Fibroblast of skin of right quadriceps (primary cell): ENCODE measurements at places on chromosomes 7 and 10.

DNA sequence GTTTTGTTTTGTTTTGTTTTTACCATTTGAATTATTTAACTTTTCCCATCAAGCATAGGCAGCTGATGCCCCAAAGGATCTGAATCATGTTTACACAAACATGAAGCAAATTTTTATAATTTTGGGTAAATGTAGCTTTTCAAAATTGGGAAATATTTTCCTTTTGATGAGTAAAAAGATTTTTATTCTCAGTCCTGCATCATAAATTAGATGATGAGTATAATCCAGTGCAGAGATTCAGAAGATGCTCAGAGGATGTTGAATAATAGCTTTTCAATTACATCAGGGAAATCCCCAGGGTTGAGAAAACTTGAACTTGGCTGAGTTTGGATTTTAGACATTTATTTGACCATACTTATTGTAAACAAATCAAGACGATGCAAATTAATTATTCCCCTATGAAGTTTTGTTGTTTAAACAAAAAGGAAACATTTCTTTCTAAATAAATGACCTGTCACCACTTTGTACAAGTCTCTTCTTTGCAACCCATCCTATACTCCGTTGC lies 121.7 kb downstream of the FAM204A start:
- DNase-seq = peak; percentile 7

GRCh38 chr7:127411176-127411575 lies 18.7 kb upstream of the ZNF800 start:
- DNase-seq = no peak

GRCh38 chr7:14639329-14639728 lies 263.2 kb downstream of the DGKB start:
- DNase-seq = no peak

GRCh38 chr7:76049295-76049694 lies 1.4 kb downstream of the MDH2 start:
- no peak for DNase-seq

GRCh38 chr10:88315755-88316154 lies 267.4 kb downstream of the RNLS start:
- peak; percentile 21 for DNase-seq

DNA sequence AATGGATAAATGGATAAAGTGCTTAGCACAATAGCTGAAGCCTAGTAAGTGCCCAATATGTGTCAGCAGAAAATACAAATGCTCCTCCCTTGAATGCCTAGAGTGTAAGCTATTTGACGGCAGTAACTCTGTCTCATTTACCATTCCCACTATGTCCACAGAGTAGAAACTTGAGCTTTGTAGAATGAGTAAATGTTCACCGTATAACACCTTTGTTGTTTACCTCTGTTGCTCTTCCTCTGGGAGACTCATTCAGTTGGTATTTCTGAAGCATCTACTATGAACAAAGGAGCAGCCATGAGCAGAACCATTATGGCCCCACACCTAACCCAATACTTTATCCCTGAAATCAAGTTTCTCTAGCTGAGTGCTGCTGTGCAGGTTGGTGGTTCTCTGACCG lies 8.4 kb upstream of the SLC16A12 start:
- no peak for DNase-seq

- DNase-seq = no peak
Observed at GRCh38 chr10:90218846-90219245, 517.5 kb downstream of the KIF20B start.

- peak; percentile 63 for DNase-seq
Observed at GRCh38 chr7:34451923-34452322, 206.1 kb upstream of the NPSR1 start.

- DNase-seq = no peak
Observed at GRCh38 chr10:71878327-71879034, 27.4 kb upstream of the PSAP start.

- DNase-seq = peak; percentile 58
Observed at GRCh38 chr7:73904219-73905137, 43.5 kb downstream of the TMEM270 start.

DNA sequence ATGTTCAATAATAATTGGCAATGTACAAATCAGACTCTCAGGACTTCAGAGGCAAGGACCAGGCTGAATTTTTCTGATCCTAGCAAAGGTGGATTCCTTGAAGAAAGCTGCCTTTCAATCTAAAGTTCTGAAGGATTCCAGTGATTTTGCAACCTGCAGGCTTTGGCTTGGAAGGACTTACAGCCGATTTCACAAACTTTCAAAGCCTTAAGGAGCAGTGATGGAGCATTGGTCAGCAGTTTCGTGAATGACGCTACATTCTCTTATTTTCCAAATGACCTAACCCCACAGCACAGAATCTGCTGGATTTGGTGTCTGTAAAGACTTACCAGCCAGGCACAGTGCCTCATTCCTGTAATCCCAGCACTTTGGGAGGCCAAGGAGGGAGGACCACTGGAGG lies 167.5 kb downstream of the ARHGAP12 start:
- DNase-seq = no peak

DNA sequence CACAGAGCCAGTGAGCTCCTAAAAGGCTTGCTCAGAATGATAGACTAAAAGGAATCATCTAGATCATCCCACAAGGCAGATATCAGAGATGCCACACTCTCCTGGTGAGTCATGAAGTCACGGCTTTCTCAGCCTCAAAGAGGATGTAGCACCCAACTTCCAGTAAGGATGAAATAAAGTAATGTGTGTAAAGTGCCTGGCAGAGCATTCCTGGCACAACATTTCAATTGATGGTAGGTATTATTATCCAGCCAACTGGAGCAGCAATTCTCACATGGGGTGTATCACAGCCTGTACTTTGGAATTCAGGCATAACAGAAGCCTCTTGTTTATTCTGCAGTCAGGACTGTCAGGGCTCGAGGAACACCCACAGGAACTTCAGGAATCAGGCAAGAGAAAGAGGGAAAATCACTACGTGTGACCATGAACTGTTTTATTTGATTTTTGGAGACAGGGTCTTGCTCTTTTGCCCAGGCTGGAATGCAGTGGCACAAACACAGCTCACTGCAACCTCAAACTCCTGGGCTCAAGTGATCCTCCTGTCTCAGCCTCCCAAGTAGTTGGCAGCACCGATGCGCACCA lies 5.3 kb upstream of the NAT16 start:
- DNase-seq = peak; percentile 44

DNA sequence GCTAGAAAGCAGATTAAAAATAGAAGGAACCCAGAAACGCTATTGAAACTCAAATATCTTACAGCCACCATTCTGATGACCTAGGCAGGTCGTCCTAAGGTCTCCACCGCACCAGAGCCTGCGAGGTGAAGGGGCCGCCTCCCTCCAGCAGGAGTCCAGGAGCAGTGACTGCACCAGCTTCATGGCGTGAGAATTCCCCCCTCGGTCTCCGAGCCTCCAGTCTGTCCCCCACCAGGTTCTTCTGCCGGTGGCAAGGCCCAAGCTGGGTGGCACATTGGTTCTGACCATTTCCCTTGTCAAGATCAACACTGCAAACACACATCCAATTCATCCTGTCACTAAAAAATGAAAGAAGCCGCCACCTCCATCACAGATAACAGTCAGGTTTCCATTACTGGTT lies 98.7 kb downstream of the DIP2C start:
- no peak for DNase-seq

DNA sequence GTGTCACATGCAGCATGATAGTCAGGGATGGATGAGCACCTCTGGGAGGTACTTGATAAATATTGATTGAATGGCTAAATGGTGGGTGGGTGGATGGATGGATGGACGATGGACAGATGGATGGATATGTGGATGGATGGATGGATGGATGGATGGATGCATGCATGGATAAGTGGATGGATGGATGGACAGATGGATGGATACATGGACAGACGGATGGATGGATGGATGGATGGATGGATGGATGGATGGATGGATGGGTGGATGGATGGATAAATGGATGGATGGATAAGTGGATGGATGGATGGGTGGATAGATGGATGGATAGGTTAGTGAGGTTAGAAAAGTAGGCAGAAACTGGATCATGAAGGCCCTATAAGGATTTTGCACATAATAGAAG lies 37.4 kb downstream of the PTPRE start:
- DNase-seq = no peak
